ENCODE measurements at places on chromosomes 3 and 15. TPM values are rescaled to one million over a fixed set of nuclear protein-coding genes. Genes with fewer than 3 reads are reported as not detected.
A peak's percentile ranks its signal among the peaks of the same experiment; 100 is the strongest.

GRCh38 chr3:61861410-61861809 lies 300.0 kb downstream of the PTPRG start:
- no peak for DNase-seq

- DNase-seq = no peak
Observed at GRCh38 chr3:87710511-87710910, 348.3 kb downstream of the CGGBP1 start.

GRCh38 chr3:131988209-131988608 lies 46.6 kb downstream of the CPNE4 start:
- DNase-seq = no peak

- DNase-seq = no peak
Observed at GRCh38 chr15:44694416-44694815, 16.7 kb downstream of the PATL2 start.

GRCh38 chr15:31494786-31495185 lies 168.2 kb downstream of the KLF13 start:
- no peak for DNase-seq

- no peak for DNase-seq
Observed at GRCh38 chr15:81071120-81071519, 63.0 kb upstream of the CFAP161 start.

GRCh38 chr15:59174835-59175831 lies 31.5 kb upstream of the LDHAL6B start:
- peak; percentile 45 for DNase-seq

DNA sequence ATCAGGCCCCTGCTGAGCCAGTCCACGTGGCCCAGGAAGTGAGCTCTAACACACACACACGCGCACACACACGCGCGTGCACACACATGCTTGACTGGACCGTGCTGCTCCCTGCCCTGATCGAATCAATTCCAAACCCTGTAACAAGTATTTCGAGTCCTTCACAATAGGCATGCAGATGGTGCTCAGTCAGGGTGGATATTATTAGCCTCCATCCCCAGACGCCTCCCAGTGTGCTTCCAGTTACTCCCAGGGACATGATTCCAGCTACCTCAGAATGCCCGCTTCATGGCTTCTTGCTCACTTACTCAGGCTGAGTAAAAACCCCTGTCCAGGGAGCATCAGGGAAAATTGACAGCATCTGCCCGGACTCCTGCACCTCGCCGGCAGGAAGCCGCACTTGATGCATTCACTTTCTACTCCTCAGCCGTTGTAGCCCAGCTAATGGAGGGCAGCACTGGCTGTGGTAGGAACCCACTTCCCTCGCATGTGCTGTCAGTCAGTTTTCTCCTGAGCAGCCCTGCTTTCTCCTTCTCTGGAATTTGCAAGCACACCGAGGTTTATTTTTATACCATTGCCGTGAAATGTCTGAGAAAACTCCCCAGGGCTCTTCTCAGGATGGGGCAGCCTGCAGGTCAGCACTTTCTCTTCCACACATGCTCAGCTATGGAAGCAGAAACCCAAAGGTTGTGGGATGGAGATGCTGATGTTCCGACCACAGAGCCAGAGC lies 126.1 kb upstream of the ABHD17C start:
- DNase-seq = no peak

DNA sequence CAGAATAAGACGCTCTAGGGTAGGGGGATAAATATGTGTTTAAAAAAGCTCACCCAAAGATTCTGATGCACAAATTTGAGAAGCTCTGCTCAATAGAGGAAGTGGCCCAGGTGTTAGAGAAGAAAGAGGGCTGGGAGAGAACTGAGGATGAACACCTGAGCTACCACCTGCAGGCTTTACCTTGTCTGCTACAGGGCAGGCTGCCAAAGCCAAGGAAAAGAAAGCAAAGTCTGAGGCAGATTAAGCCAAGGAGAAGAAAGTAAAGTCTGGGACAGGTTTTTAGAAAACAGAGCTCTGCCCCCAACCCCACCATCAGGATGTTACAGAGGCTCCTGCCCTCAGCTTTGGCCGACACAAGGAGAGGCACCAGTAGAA lies 92.9 kb downstream of the THRB start:
- no peak for DNase-seq

- no peak for DNase-seq
Observed at GRCh38 chr3:66934041-66934440, 64.1 kb upstream of the KBTBD8 start.

DNA sequence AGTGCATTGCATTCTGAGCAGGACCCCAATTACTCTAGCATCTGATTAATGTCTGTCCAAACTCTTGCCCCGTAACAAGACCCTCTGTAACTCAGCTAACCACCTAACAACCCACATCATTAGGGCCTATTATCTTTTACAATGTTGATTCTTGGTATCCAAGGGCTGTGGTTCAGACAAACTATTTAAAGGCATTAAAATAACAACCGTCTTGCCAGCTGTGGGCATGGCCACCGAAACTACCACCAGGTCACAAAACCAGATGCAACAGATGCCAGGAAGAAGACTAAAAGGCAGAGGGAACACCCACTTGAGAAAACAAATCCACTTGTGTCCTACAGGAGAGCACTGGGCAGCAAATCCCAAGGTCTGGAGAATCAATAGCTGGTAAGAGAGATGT lies 262.9 kb downstream of the ERC2 start:
- DNase-seq = no peak

- DNase-seq = no peak
Observed at GRCh38 chr3:19254189-19254588, 105.9 kb downstream of the KCNH8 start.

GRCh38 chr15:77637851-77638692 lies 5.4 kb upstream of the LINGO1 start:
- no peak for DNase-seq

SLCO2A1 gene
- polyA plus RNA-seq = not detected

MYZAP gene
- 3.6 TPM for polyA plus RNA-seq

TRAK1 gene
- 102 TPM for polyA plus RNA-seq

BCL2A1 gene
- 0.45 TPM for polyA plus RNA-seq

ROBO2 gene
- polyA plus RNA-seq = 4.7 TPM

C3orf70 gene
- polyA plus RNA-seq = 4.9 TPM

ILDR1 gene
- 0.59 TPM for polyA plus RNA-seq

C3orf22 gene
- not detected for polyA plus RNA-seq

RPSA gene
- polyA plus RNA-seq = 2,109 TPM

Data from muscle of arm (tissue), 14 donors.